ENCODE measurements at places on chromosomes 4 and X. TPM values are rescaled to one million over a fixed set of nuclear protein-coding genes. Genes with fewer than 3 reads are reported as not detected.

GRCh38 chr4:180925805-180926204 is 1317.4 kb upstream of the TENM3 start:
- H3K27ac ChIP-seq: no peak overlapping the region
- H3K27me3 ChIP-seq: no peaks in the 10 kb centered on the region
- H3K4me3 ChIP-seq: no peak overlapping the region
- H3K36me3 ChIP-seq: no peaks in the 10 kb centered on the region
- no peaks in the 10 kb centered on the region for H3K4me1 ChIP-seq
- no peak for DNase-seq

Gene ZCCHC4
- total RNA-seq: 11.7 TPM

DNA sequence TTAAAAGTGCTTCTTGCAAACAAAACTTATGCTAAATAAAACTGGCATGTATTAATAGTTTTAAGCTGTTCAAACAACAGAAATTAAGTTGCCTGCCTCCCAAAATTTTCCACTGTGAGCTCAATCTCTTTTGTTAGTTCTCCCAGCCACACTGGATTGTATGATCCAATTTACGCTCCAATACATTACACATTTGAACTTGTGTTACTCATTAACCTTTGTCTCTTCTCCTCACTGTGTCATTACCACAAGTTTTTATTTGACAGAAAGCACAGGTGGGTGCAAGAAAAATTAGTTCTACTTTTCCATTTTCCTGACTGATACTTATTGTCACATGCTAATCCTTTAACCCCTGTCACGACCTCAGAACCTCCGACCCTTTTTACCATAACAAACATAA is 55.5 kb downstream of the SHISA3 start:
- H3K4me3 ChIP-seq: no peak overlapping the region
- H3K36me3 ChIP-seq: peaks cover 22% of the 10 kb centered on the region
- no peak for DNase-seq

- H3K36me3 ChIP-seq: no peaks in the 10 kb centered on the region
- H3K4me3 ChIP-seq: no peak overlapping the region
- H3K27me3 ChIP-seq: no peaks in the 10 kb centered on the region
- H3K4me1 ChIP-seq: no peaks in the 10 kb centered on the region
- no peak for DNase-seq
Measured at GRCh38 chr4:175271010-175271630, 353.0 kb downstream of the ADAM29 start.

DNA sequence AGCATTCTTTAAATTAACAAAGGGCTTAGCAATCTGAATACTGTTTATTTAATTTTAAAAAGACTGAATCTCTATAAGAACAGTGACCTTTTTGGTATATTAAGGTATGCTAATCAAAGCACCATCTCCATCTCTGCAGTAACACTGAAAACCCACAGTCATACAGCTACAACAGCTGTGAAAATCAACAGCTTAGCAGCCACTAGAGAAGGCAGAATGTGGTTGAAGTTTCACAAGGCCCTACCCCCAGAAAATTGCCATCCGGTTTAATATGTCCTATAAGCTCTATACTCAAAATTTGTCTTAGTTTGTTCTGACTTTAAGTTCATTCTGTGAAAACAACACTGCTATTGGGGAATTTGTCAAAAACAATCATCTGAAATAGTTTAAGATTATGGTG is 128.7 kb downstream of the OPHN1 start:
- DNase-seq: no peak
- H3K27ac ChIP-seq: no peak overlapping the region
- no peak overlapping the region for H3K4me3 ChIP-seq
- H3K4me1 ChIP-seq: no peaks in the 10 kb centered on the region
- H3K27me3 ChIP-seq: peaks cover 2% of the 10 kb centered on the region

Gene TMEM144
- 0.21 TPM for total RNA-seq

Gene HNRNPDL
- total RNA-seq: 345 TPM

Gene VCX3A
- not detected for total RNA-seq

GRCh38 chr4:143148521-143148920 is 36.2 kb upstream of the USP38 start:
- H3K4me3 ChIP-seq: no peak overlapping the region
- DNase-seq: no peak

- no peaks in the 10 kb centered on the region for H3K4me1 ChIP-seq
- no peak overlapping the region for H3K27ac ChIP-seq
- no peaks in the 10 kb centered on the region for H3K36me3 ChIP-seq
- no peak overlapping the region for H3K4me3 ChIP-seq
Measured at GRCh38 chrX:129040124-129040523, 483.2 kb downstream of the SMARCA1 start.

- H3K4me3 ChIP-seq: no peak overlapping the region
- H3K27me3 ChIP-seq: no peaks in the 10 kb centered on the region
- no peaks in the 10 kb centered on the region for H3K36me3 ChIP-seq
- H3K4me1 ChIP-seq: no peaks in the 10 kb centered on the region
- no peak for DNase-seq
Measured at GRCh38 chr4:167854881-167855280, 237.5 kb upstream of the ANXA10 start.

DNA sequence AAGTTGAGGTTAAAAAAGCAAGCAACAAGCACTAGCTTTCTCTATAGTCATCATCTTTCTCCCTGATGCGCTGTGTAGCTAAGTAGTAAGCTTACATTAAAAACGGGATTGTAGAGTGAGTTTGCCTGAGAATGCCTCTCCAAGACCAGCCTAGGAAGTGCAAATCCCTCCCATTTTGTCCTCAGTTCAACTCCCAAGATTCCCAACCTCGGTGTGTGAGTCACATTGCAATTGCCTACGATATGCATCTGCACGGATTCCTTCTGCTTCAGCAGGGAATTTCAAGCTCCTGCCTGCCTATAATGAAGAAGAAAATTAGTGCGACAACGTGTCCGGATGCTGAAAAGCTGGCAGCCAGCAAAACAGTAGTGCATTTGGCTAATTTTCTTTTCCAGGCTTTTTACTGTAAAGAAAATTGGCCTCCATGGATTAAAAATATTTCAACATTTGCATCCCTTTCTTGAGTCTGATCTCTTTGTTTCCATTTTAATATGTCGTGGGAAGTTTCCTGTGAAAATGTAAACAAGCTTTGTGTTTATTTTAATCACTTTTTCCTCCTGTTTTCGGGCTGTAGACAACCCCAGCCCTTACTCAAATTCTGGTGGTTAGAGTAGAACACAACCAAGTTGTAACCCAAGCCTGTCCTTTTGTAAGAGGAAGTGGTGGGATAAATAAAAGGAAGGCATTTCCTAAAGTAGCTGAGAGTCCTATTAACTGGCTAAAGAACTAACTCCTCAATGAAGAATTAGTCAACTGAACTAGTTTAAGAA is 58.4 kb upstream of the TET2 start:
- no peak overlapping the region for H3K27ac ChIP-seq
- no peak overlapping the region for H3K4me3 ChIP-seq
- H3K27me3 ChIP-seq: peaks cover 16% of the 10 kb centered on the region
- no peaks in the 10 kb centered on the region for H3K36me3 ChIP-seq

Gene NAP1L3
- total RNA-seq: 2.2 TPM

Gene WAS
- total RNA-seq: 85.9 TPM

Gene ARSJ
- total RNA-seq: not detected

Gene NSUN7
- 0.23 TPM for total RNA-seq

DNA sequence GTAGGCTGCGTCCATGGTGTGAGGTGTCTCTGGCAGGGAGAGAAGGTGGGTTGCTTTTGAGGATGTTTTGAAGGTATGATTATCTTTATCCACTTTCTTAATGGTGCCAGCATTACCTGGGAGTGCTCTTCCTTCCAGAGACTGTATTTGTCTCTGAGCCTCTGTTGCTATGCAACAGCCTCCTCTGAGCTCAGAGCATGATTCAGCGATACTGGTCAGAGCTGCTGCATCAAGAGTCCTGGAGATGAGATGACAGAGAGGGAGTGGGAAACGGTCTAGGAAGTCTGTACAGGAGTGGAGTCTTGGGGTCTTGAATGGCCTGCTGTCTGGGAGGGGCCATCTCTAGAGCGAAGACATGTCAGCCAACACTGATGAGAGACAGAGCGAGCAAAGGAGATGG is 104.4 kb upstream of the RAB40AL start:
- H3K27me3 ChIP-seq: no peaks in the 10 kb centered on the region
- H3K4me1 ChIP-seq: no peaks in the 10 kb centered on the region
- peaks cover 2% of the 10 kb centered on the region for H3K36me3 ChIP-seq
- DNase-seq: no peak
- H3K4me3 ChIP-seq: no peak overlapping the region
- H3K27ac ChIP-seq: no peak overlapping the region

Gene TMPRSS11F
- total RNA-seq: not detected

DNA sequence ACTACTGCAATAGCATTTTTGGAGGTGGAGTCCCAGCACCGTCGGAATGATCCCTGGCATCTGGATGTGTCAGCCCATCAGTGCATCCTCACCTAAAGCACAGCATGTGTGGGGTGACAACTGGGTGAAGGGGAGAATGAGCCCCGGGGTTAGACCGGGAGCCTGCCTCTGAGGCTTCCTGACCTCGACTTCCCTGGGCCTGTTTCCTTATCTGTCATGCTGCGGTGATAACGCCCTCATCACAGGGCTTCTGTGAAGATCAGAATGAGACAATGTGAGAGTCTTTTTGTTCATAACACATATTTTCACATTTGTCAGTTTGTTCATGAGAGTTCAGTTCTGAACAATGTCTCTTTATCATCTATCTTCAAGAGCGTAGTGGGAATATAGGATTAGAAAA is 31.1 kb upstream of the PDLIM3 start:
- H3K4me3 ChIP-seq: no peak overlapping the region
- H3K27ac ChIP-seq: no peak overlapping the region
- peaks cover 6% of the 10 kb centered on the region for H3K4me1 ChIP-seq
- peaks cover 11% of the 10 kb centered on the region for H3K27me3 ChIP-seq

- no peaks in the 10 kb centered on the region for H3K27me3 ChIP-seq
- peaks cover 41% of the 10 kb centered on the region for H3K36me3 ChIP-seq
- no peak overlapping the region for H3K4me3 ChIP-seq
- peaks cover 8% of the 10 kb centered on the region for H3K4me1 ChIP-seq
- no peak for DNase-seq
Measured at GRCh38 chr4:2733844-2734574, 22.1 kb downstream of the TNIP2 start.

DNA sequence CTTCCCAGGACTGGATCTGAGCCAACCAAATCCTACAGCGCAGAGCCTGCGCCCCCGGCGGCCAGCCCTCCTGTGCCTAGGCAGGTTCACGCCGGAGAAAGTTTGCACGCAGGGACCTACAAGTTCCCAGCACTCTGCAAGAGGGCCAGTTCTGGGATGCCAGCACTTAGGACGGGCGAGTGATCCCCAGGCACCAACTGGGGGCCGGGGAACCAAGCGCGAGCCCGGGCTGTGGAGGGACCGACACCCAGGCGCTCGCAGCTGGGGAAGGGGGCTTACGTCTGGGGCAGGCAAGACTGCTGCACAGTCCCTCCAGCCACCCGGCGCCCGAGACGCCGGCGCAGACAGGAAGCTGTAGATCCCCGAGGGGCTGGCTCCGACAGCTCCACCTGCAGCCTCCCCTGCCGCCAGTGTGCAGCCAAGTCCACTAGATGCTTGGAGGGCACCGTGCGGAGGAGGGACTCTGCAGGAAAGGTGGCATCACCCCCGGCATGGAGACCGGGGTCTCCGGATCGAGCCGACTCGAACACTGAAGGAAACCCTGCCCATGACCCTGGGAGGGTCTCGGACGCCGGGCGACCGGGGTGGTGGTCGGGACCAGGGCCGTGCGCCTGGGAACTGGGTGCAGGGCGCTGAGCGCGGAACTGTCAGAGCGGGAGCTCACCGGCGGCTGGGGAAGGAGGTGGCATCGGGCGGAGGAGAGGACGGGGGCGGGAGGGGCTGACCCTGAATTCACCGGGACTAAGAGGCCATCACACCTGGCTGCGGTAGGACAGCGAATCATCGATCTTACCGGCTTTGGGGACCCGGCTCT is 566 bp downstream of the CORIN start:
- H3K36me3 ChIP-seq: no peaks in the 10 kb centered on the region
- DNase-seq: peak; percentile 65
- no peak overlapping the region for H3K27ac ChIP-seq
- H3K4me3 ChIP-seq: peak overlapping the region; percentile 71

DNA sequence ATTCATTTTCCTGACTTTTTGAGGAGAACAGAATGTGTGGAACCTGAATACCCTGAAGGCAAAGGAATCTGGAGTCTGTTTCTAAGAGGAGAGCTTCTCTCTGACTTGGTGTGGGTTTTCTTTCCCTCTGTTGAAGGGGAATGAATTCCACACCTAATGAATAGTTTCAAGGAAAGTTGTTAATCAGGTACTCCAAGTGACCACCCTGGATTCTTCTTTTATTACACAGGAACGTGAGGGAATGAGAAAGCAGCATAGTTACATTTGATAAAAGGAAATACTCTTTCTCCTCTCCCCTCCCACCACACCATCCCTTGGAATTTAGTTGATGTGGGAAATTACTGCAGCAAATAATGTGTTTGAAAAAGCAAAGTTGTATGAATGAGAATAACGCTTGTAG is 29.7 kb downstream of the SLIT2 start:
- H3K4me3 ChIP-seq: no peak overlapping the region
- DNase-seq: no peak
- H3K36me3 ChIP-seq: no peaks in the 10 kb centered on the region
- no peaks in the 10 kb centered on the region for H3K27me3 ChIP-seq
- no peaks in the 10 kb centered on the region for H3K4me1 ChIP-seq

Gene RBM47
- total RNA-seq: 3.2 TPM

GRCh38 chr4:95377366-95377900 is 171.3 kb downstream of the UNC5C start:
- H3K4me3 ChIP-seq: no peak overlapping the region
- no peaks in the 10 kb centered on the region for H3K36me3 ChIP-seq
- no peaks in the 10 kb centered on the region for H3K4me1 ChIP-seq
- H3K27me3 ChIP-seq: no peaks in the 10 kb centered on the region

- H3K27ac ChIP-seq: no peak overlapping the region
- no peak for DNase-seq
Measured at GRCh38 chr4:135207531-135207930, 1005.9 kb upstream of the PABPC4L start.

DNA sequence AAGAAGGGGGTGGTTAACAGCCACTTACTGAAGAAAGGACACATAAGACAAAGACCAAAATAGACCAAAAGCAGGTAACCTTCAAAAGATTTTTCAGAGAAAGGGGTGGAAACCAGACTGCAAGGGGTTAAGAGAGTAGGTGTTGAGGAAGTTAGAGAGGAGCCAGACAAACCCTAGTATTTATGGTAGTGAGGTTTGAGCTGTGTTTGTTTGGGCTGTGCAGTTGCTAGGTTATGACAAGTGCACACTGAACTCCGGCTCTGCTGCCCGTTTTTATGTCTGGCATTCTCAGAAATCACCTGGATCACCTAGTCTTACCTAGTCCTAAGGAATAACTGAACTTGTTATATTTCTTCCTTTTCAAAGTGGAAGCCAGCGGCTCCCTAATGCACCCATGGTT is 22.9 kb upstream of the G3BP2 start:
- H3K4me1 ChIP-seq: peaks cover 34% of the 10 kb centered on the region
- H3K27ac ChIP-seq: no peak overlapping the region
- DNase-seq: peak; percentile 42
- no peaks in the 10 kb centered on the region for H3K27me3 ChIP-seq
- H3K4me3 ChIP-seq: no peak overlapping the region
- peaks cover 11% of the 10 kb centered on the region for H3K36me3 ChIP-seq

Gene EDNRA
- not detected for total RNA-seq
